Effector CD8-positive, alpha-beta T cell (primary cell): ENCODE measurements at places on chromosomes 7 and 10.

DNA sequence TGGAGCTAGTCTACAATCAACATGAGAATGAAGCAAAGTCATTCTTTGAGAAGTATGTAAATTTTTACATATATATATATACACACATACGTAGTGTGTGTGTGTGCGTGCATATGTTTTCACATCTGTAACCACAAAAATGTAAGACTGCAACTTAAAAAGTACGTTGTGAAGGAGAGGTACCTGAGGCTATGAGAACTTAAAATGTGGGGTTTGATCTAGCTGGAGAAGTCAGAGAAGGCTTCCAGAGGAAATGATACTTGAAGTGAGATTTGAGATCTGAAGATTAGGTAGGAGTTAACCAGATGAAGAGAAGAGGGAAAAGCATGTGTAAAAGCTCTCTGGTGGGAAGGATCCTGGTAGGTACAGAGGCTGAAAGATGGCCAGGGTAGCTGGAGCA, 5.8 kb downstream of the TAF5 start:
- DNase-seq, result no peak

- DNase-seq, result no peak
These were observed 23.4 kb upstream of the MGAM2 start for GRCh38 chr7:142088022-142088714.

- no peak for DNase-seq
These were observed 67.1 kb upstream of the MAGI2 start for GRCh38 chr7:79520543-79520942.

DNA sequence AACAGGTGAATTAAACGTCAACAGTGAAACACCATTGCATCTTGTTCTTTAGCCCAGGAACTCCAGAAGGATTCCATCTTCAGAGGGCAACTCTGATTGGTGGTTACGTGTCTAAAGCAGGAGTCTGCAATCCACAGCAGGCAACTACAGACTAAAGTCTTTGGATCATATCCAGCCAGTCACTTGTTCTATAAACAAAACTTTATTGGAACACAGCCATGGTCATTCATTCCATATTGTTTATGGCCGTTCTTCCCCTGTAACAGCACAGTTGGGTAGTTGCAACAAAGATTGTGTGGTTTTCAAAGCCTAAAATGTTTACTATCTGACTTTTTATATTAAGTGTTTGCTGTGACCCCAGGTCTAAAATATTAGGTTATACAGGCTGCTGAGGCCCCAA, 94.7 kb upstream of the IMMP2L start:
- DNase-seq, result no peak

GRCh38 chr7:99109108-99110051, 34.5 kb downstream of the SMURF1 start:
- no peak for DNase-seq

DNA sequence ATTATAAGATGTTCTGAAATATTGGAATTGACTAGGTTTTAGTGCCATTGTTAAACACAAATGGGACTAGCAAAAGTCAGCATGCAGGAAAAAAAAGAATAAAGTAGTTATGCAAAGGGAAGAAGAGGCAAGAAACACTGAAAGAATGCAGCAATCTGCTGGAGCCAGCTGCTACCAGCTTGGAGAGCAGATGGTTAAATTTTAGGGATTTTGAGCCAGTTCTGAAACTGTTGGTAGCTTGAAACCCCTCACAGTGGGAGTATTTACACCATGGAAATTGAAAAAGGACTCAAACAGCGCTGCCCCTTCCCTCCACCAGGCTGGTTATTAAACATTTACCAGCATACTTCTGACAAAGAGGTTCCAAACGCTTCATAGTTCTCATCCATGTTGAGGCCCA, 41.0 kb downstream of the SCRN1 start:
- no peak for DNase-seq

DNA sequence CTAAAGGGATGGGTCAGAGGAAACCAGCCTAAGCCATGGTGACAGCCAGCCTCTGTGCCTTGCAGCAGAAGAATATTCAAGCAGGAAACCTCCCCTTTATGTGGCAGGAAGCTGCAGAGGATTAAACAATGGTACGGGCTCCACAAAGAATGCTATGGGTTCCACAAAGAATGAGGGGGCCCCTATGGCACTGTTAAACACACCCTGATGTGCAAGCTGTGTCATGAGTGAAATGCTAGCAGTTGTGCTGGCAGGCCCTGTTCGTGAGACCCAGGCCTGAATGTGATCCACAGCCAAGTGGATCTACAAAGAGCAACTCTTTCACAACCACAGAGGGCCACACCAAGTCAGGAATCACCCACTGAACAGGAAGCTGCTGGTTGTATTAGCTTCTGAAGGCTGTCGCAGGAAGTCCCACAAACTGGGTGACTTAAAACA, 68.9 kb downstream of the MYOF start:
- no peak for DNase-seq

- DNase-seq, result no peak
These were observed 68.9 kb upstream of the LEP start for GRCh38 chr7:128172151-128172550.

DNA sequence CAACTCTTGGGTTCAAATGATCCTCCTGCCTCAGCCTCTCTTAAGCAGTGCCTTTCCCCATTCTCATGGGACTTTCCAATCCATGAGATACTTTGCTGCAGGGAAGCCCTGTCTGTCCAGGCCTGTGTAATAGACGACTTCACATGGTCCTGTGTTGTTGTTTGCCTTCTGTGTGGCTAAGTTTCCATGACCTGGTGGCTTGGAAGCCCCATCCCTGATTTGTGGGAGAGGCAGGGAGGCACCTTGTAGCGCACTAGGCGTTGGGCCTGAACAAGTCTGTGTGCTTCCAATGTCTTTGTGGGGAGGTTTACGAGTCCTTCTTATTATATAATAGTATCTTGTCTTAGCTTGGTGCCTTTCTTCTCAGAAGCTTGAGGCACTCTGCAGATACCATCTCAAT, 49.1 kb downstream of the TCF7L2 start:
- DNase-seq, result no peak

- no peak for DNase-seq
These were observed 119.9 kb upstream of the BTBD16 start for GRCh38 chr10:122151121-122151694.

DNA sequence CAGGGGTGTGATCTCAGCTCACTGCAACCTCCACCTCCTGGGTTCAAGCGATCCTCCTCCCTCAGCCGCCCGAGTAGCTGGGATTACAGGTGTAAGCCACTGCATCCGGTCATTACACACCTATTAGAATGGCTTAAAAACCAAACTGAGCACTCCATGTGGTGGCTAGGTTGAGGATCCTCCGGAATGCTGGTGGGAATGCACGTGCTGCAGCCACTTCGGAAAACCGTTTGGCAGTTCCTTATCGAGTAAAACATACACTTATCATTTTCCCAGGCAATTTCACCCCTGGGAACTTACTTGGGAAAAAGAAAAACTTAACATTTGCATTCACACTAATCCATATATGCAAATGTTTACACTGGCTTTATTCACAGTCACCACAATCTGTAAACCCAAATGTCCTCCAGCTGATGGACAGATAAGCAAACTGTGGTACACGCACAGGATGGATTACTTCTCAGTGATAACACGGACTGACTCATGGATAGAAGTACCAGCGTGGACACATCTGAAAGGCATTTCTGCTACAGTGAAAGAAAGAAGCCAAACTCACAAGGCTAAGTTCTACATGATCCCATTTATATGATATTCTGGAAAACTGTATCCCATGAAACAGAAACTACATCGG, 20.4 kb downstream of the RFC2 start:
- no peak for DNase-seq

DNA sequence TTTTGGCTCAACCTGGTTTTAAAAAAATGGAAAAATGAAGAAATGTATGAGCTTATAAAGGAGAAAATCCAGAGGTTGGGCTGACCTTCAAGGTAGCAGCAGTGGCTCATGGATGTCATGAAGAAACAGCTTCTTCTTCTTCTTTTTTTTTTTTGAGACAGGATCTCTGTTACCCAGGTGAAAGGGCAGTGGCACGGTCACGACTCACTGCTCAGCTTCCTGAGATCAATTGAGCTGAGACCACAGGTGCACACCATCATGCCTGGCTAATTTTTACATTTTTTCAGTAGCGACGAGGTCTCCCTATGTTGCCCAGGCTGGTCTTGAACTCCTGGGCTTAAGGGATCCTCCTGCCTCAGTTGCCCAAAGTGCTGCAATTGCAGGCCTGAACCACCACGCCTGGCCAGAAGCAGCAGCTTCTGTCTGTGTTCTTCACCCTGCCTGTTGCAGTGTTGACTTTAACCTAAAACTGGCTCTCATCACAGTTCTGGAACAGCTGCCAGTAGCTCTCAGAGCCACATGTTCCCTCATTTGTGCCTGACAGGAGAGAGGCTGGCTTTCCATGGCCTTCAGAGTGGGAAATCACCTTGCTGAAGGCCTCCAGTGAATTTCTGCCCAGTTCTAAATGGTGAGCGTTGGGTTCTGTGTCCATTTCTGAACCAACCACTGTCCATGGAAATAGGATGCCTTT, 117.7 kb downstream of the PFKFB3 start:
- DNase-seq, result no peak

DNA sequence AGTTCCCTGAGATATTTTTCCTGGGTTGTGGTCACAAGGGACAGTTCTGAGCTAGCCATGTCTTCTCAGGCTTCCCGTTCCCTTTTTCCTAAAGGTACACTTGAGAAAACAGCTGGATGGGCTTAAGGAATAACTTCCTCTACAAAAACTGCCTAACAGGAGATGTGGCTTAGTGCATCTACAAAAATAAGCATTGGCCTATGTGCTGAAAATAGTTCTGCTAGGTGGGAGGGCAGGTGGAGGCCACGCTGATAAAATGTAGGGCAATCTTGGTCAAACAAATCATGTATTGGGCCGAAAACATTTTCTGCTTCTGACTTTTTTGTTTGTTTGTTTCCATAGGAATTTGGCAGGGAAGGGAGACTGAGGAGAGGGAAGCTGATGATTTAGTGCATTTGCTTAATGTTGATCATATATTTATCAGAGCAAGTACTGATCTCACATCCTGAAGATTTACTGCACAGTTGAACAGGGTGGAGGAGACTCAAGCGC, 409.4 kb upstream of the FZD8 start:
- no peak for DNase-seq
